ENCODE measurements at places on chromosomes 6 and 20.

- peak; percentile 57 for DNase-seq
Observed at GRCh38 chr6:25934156-25934555, 3.7 kb upstream of the SLC17A2 start.

- DNase-seq: no peak
Observed at GRCh38 chr6:45558858-45559257, 181.1 kb upstream of the SUPT3H start.

DNA sequence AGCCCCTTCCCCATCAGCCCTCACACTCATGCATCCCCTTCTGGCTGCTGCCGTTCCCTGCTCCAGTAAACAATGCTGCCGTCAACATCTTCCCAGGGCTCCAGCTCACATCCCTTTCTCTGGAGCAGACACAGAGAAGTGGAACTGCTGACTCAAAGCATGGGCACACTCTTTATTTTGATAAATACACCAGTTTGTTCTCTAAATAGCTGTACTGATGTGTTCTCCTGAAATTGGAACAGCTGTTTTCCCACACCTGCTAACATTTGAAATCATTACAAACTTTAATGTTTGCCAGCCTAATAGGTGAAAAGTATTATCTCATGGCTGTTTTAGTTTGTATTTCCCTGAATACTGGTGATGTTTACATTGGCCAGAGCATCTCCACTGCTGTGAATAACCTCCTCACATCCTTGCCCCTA, 102.1 kb upstream of the NXT1 start:
- no peak for DNase-seq

DNA sequence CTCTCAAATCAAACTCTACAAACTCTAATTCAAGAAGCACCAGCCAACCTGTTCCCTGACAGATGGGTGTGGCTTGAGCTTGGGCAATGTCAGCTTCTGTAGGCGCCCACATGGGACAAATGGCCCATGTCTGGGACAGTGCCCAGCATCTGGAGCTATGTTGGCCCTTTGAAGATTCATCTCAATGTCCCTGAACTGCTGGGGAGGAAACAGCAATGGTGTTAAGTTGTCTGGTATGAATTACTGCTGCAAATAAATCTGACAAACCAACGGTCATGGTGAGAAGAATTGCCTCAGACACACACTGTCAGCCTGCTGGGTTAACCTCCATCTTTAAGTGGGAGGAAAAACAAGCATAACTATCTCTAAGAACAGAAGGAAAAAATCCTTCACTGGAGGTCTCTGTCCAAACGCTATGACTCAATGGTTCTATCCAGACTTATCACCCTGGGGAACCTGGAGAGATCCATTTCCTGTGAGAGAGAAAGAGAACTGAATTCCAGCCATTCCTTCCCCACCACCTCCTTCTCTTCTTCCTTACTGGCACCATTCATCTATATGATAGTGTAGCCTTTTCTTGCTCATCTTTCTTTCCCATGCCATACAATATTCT, 274.9 kb downstream of the CDH26 start:
- DNase-seq: no peak

DNA sequence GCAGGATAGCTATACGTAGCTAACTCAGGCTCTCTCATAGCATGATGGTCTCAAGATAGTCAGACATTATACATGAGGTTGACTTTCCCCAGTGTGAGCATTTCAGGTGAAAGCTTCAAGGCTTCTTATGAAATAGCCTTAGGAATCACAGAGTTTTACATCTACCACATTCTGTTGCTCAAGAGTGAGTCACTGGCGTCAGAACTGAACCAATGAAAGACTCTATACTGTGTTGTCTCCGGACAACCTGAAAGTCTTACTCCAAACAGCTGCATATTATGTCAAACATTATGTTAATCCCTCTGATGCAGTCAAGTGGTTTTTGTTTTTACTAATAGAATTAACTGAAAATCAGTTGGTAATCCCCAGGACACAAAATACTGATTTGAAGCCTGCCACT, 79.8 kb upstream of the TRDN start:
- no peak for DNase-seq

GRCh38 chr20:48606841-48607543, 220.8 kb downstream of the PREX1 start:
- no peak for DNase-seq

Data from activated naive CD4-positive, alpha-beta T cell treated with anti-CD3 and anti-CD28 coated beads for 36 hours (primary cell).